ENCODE measurements at places on chromosomes 12 and 14.
A peak's percentile ranks its signal among the peaks of the same experiment; 100 is the strongest.

GRCh38 chr14:33924566-33925100, 26.2 kb downstream of the EGLN3 start:
- no peak for DNase-seq

DNA sequence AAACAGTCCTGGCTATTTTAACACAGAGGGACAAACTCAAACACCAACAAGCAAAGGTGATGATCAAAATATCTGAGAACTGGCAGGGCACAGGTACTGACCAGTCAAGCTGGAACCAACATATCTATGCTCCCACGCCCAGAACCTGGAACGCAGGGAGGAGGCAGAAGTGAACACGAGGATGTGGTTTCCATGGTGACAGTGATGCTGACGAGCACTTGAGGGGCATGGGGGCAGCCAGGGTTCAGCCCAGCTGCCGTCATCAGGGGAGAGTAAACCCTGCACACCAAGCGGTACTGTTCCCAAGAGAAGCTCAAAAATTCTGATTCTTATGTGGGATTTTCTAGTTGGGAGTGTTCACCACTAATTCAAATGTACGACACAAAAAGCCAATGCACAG, 113.6 kb upstream of the SFSWAP start:
- DNase-seq: no peak

DNA sequence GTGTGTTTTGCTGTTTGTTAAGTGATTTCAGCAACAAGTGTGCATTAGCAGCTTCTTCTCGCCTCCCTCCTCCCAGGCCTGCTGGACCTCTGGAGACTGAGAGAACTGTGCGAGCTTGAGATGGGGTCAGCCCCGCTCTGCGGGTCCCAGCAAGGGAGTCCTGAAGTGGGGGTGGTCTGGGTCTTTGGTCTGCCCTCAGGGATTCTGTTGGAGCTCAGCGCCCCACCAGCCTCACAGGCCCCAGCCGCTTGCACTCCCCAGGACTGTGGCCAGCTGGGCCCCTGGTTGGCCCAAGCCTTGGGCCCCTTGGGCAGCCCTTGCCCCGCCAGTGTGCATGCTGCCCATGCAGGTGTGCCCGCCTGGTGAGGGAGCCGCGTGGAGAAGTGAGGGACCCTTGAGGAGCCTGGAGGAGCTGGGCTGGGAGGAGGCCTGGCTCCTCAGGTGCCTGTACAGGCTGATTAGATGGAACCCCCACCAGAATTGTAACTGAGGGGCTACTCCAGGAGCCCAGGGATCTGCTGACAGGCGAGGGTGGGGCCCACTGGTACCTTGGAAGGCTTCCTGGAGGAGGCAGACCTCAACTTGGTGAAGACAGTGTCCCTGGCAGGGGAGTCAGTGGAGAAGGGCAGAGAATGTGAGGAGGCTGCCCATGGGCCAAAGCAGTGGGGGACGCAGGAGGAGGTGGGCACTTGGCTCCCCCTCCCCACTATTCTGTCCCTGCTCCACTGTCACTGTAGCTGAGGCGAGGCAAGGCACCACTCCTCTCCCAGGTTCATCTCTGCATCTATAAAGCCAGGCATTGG, 56.7 kb downstream of the BEGAIN start:
- no peak for DNase-seq

GRCh38 chr14:68956724-68957123, 22.4 kb downstream of the ACTN1 start:
- DNase-seq: no peak

DNA sequence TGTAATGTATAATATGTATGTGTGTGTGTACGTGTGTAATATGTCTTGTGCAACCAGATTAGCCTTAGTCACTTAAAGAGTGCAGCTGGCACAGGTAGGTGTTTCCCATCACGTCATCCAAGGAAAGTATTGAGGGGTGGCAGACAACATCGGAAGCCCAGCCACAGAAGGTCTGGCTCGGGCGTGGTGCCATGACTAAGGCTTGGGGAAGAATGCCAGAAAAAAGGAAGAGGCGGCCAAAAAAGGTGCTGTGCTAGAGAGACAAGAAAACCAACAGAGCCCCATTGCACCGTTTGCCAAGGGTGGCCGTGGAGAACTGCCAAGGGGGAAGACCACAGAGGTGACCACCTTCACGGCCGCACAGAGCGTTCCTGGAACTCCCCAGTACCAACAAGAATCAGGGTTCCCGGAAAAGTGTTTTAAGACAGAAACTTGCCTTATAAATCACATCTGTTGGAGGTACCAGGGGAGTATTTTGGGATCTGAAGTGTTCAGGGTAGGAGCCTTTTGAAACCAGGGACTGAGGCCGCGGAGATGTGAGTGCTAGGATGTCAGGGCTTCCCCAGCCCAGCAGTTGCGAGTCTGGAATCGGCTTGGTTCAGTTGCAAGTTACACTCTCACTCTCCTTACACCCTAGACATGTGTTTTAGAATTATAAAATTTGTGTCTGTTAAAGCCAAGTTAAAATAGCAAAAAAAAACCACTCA, 131.2 kb upstream of the DYRK2 start:
- no peak for DNase-seq

- DNase-seq: no peak
These were observed 3.7 kb upstream of the IGF1 start for GRCh38 chr12:102484017-102484416.

- no peak for DNase-seq
These were observed 22.7 kb upstream of the IFNG-AS1 start for GRCh38 chr12:67966560-67966959.

DNA sequence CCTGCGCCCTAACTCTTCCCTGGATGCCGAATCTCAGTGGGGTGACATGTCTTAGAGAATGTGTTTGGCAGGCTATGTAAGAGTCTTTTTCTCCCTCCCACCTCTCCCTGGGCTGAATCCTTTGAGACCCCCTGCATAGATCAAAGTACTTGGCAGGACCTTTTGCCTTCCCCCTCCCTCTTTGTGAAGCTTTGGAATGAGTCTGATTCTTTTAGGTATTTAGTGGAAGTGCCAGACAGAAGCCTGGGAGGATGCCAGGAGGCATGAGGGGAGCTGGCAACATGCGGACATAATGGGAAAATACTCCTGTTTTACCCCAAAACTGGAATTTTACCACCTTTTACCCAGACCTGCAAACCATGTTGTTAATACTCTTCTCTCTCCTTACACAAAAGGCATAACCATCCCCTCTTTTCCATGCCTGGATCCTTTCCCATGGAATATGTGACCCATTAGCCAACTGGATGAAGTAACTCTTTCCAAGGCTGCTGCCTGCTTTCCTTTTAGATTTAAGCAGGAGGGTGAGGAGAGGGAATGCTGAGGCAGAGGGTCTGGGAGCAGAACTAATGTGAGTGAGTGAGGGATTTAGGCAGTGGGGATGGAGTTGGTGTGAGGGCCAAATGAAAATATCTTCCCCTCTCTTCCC, 41.7 kb downstream of the TTLL5 start:
- DNase-seq: no peak

- DNase-seq: peak; percentile 88
These were observed 1319.1 kb downstream of the TMEM121 start for GRCh38 chr14:106845286-106846087.

DNA sequence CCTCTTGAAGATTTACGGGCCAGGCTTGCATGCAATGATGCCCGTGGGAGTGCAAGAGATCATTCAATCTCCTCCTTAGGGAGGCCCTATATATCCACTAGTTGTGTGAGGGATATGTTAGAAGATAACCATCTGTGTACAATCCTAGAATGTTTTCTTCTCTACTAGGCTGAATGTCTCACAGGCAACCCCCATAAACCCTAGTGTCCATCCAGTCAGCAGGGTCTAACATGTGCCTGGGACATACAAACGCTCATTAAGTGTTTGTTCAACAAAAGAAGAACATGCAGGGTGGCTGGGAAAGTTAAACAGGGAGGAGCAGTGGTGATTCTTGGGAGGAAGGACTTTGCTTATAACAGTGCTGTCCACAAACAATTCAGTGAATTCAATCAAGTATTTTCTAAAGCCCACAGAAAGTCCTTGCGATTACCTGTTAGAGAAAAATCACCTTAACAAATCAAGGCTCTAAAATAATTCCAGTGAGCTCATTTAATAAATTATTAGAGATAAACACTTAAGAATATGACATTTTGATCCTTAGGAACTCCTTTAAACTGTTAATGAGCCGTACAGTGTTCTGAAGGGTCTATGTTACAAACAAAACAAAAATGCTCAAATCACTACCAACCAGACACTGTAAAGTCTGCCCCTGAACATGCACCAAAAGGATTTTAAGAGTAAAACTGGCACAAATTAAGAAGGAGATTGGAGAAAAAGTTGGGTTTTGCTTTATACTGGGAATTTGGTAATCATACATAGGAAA, 96.6 kb upstream of the FERMT2 start:
- DNase-seq: no peak

Data from Caco-2 (cell line).